CD4-positive, alpha-beta T cell treated with Interleukin-1 beta for 1 hour (primary cell): ENCODE measurements at places on chromosomes 16 and 17.

DNA sequence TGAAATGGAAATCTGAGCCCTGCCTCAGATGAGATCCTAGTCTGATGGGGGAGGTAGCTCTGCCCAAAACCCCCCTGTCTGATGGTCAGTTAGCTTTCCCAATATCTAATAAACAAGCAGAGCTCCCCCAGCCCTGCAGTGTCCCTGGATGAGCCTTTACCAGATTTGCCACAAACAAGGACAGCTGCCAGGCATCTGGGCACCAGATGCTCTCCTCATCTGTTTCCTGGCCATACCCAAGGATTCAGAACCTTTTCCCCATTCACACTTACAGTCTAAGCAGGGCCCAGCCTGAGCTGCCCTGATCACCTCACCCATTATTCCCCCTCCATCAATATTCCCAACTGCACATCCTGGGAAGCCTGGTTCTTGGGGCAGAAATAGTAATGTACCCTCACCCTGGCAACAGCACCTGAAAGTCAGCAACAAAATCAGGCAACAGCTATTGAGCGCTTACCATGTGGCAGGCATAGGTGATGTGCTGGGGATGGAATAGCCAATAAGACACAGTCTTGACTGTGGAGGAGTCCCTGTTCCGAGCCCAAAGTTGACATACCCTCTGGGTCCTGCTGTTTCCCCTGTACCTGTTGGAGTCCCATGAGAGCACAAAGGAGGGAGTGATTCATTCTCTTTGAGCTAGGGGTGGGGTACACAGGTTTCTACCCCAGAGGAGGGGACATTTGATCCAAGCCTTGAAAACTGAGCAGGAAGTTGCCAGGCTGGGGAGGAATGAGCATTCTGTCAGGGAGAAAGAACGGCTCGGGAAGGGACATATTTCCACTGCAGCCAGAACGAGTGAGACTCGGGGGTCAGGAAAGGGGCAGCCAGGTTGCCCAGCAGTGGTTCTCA is 147.4 kb downstream of the TMEM132E start:
- no peak for DNase-seq

- no peak for DNase-seq
Observed at GRCh38 chr16:5516115-5516514, 418.5 kb upstream of the EEF2KMT start.

GRCh38 chr17:57823469-57824401 is 26.1 kb downstream of the MRPS23 start:
- no peak for DNase-seq

GRCh38 chr17:13352747-13353415 is 248.8 kb downstream of the HS3ST3A1 start:
- no peak for DNase-seq

DNA sequence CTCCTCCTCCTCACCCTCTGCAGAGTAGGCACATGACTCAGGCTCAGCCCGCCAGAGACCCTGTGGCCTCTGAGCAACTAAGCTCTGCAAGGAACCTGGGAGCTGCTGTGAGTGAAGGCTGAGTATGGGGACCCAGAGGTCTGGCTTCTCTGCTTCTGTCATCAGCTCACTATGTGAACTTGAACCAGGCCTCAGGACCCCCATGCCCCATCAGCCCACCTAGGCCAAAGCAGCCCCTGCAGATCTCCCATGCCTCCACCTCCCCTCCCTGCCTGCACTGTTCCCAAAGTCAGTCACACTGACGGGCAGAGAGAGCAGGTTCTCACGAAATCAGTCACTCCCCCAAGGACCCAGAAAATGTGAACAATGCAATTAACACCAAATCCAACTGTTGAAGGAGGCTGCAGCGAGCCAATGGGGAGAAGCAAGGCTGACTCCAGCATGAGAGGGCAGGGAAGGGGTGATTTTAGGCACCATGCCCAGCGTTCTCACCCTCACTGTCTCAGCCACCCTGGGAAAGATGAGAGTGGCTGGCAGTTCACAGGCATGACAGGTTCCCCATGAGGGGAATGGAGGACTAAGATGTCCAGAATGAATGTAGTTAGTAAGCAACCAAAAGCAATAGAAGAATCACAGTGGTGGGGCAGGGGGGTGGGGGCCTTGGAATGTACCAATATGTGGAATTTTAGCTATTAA is 60.6 kb downstream of the BEAN1 start:
- no peak for DNase-seq

DNA sequence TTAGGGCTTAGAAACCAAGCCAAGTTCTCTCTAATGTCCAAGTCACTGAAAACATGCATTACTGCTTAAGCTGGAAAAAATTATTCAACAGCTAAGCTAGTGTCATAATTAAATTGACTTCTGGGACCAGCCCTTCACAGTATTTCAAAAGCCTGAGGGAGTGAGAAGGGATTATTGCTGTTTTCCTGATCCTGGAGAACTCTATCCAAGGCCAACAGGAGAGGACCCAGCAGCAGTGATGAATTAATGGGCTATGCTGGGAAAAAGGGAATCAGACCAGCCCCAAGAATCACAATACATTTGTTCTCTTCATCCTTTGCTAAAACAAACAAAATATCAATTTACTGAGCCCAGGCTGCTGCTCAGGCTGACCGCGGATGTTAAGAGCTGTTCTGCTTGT is 34.5 kb upstream of the CLEC3A start:
- no peak for DNase-seq

- no peak for DNase-seq
Observed at GRCh38 chr16:82684256-82684655, 57.5 kb downstream of the CDH13 start.

DNA sequence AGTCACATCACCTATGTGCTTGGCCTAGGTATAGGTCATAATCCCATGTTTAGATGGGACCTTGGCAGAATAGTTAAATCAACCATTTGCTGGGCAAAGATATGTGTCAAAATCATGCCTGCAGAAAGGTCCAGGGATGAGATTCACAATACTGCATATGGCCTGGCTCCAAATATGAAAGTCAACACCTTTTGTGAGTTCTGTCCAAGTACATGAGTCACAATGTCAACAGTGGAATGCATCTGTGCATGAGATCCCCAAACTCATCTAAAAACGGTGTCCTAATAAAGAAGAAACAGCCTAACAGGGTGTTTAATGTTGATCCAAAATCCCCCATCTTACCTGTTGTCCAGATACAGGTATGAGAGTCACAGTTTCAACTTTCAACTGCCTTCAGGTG is 1847.5 kb downstream of the TP53TG3F start:
- no peak for DNase-seq

GRCh38 chr17:59149051-59149450 is 5.9 kb downstream of the SKA2 start:
- no peak for DNase-seq

DNA sequence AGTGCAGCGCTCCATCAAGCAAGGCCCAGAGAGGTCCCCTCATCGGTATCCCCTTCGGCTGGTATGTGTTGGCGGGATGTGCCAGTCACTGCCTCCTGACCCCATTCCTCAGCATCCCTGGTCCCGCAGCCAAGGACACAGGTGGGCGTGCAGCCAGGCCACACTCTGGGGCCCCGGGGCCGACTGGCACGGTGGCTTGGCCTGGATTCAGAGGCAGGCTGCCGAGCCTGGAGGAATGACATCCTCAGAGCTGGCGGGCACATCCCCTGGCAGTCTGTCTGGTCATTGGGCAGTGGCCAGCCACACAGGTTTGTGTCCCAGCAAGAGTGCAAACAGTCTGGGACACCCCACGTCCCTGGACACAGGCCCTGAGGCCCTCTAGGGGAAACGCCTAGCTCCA is 111.1 kb downstream of the SDK2 start:
- no peak for DNase-seq

DNA sequence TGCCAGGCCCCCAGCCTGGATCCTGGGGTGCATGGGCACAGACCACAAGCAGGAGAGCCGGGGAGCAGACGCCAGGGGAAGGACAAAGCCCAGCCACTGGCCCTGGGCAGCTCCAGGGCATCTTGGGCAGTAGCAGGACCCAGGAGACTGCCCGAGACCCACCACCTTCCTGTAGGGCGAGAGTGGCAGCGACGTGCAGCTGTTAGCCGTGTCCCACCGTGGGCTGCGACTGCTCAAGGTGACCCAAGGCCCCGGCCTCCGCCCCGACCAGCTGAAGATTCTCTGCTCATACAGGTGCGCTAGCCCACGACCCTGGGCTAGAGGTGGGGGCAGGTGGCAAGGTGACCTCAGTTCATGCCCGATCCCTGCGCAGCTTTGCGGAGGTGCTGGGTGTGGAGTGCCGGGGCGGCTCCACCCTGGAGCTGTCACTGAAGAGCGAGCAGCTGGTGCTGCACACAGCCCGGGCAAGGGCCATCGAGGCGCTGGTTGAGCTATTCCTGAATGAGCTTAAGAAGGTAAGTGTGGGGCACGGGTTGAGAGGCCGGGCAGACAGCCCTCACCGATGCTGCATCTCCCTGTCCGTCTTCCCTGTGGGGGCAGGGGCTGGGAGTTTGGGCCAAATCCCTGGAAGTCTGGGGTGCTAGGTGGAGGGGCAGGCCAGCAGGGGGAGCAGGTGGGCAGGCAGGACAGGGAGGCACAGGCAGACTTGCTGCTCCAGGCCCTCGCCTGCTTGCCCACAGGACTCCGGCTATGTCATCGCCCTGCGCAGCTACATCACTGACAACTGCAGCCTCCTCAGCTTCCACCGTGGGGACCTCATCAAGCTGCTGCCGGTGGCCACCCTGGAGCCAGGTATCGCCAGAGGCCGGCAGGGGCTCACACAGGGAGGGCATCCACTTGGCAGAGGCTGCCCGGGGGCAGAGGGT is 13.5 kb upstream of the SMIM5 start:
- DNase-seq = no peak

DNA sequence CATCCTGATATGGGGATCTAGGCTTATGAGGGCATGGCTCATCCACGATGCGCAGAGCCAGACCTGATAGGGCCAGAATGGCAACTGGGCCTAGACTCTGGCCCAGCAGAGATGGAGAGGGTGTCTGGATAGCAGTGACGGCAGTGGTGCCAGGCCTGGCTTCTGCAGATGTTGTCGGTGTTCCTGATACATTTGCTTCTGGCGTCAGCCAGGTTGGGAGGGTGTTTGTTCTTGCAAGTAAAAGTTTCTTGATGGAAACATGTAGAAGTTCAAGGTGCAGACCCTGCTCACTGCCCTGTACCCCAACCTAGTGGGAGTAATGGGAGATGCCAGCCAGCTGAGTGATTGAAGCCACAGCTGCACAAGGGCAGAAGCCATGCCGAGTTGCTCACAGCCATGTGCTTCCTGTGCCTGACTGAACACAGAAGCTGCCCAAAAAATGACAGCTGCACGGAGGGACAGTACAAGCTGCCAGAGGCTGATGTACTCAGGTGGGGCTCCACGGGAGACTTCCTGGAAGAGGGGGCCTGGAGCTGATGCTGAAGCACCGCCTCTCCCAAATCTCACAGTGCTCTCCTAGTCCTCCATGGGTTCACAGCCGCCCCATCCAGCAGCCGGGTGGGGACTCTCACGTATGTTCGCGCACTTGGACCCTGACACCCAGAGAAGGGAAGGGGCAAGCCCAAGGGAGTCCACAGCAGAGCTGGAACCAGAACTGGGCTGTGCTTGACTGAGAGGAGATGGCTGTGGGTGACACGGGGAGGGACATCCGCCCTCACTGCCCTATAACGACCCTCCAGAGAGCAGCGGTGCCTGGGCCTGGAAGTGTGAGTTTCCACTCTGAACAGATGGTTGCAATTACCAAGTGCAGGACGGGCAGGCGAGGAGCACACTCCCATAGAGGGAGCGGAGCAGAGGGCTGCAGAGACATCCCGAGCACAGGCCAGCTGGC is 78.7 kb downstream of the N4BP1 start:
- no peak for DNase-seq

GRCh38 chr17:68498479-68499326 is 13.5 kb upstream of the PRKAR1A start:
- DNase-seq = no peak

DNA sequence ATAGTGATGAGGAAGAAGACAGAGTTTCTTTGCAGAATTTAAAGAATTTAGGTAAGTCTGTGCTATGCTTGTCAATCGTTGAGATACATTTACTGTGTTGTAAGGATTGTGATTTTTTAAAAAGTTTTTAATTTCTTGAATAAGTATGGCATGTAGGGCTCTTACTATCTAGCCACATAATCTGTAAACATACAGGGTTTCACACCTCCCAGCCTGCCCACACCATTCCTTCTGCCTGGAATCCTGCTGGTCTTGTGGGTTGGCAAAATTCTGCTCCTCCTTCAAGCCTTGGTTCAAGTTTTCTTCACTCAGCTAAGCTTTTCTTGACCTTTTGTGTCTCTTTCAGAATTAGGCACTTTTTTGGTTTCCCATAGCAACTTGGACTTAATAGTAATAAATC is 7.5 kb downstream of the ZNHIT3 start:
- DNase-seq = no peak

DNA sequence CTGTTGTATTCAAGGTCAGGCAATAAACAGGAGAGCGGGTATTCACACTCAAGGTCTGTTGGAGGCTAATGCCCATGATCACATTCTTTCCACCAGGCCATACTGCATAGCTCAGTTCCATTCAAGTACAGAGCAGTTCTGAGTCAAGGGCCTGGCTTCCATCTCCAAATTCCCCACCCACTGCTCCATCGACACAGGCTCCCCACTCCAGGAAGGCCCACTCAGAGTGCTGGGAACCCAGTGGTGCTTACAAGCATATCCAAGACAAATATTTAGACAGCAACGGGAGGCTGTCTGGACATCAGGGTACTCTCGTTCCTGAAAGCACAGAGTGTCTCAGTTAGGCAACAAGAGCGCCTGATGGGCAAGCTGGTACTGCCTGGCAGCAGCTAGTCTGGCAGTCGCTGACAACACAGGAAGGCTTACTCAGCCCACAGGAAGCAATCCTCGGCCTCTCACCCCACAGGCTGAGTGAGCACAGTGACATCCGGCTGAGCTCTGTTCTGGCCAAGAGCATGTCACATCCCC is 40.9 kb downstream of the RFFL start:
- peak; percentile 79 for DNase-seq

- no peak for DNase-seq
Observed at GRCh38 chr16:7423434-7424044, 90.9 kb downstream of the RBFOX1 start.

DNA sequence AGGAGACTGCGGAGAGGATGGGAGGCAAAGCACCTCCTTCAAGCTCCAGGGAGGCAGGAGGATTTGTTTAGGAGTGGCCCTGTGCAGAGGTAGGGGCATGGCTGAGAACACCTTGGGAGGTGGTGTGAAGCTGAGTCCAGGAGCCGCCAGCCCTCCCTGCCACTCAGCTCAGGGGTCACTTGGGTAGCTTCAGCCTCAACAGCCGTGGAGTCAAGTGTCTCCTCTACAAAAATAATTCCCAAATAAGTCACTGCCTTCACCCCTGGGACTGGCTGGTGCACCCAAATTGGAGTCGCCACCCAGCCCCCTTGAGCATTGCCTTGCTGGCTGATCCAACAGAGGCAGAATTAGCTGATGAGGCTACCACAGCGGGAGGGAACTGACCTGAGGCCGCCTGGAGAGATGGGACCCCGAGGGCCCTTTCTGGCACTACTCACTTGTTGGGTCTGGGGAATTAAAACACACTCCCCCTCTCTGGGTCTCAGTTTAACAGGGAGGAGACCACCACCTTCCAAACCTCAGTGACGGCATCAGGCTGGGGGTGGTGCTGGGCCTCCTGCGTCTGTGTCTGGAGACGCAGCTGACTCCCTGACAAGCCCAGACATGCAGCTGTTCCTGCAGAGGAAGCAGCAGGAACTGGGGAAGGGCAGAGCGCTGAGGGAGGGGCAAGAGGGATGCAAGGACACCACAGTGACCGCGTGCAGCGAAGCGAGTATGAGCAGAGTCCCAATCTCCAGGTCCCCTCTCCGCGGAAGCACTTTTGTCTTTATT is 87.9 kb upstream of the TOB1 start:
- DNase-seq = no peak
